CD4-positive, alpha-beta T cell (primary cell): ENCODE measurements at places on chromosomes 1 and 21.

GRCh38 chr21:41953831-41954653 is at the start of gene C2CD2:
Gene C2CD2, minus strand, starts transcription at chr21:41954018. Its CDS starts 370 bp downstream, at chr21:41953648.
- no peak for DNase-seq

DNA sequence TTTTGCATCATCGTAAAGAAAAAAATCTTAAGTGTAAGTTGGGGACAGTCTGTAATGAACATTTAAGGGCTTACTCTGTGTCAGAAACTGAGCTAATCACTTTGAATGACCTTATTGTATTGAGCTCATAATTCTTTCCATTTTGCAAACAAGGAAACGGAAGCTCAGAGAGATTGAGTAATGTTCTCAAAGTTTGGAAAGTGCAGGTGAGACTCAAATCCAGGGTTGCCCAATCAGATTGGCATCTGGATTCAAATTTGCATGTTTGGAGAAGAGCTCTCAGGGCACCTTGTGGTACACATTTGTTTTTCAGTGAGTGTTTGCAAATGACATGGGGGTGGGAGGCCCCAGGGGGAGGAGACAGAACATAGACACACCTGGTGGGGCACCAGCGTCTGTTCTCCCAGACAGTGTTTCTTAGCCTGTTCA is 8.0 kb downstream of the ALPL start:
- no peak for DNase-seq

DNA sequence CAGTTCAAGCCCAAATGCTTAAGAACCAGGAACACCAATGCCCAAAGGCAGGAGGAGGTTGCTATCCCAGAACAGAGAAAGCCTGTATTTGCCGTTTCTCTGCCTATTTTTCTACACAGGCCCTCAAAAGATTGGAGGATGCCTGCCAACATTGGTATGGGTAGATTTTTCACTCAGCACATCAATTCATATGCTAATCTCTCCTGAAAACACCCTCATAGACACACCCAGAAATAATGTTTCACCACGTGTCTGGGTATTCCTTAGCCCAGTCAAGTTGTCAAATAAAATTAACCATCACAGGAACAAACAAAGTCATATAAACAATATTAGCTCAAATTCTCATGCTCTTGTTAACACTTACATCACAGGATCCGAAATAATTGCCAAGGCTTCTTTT is 121.9 kb downstream of the RGS21 start:
- no peak for DNase-seq

- DNase-seq, result no peak
Measured at GRCh38 chr1:163275222-163275621, 46.5 kb upstream of the NUF2 start.

GRCh38 chr1:36965275-36966159 is 68.8 kb downstream of the GRIK3 start:
- DNase-seq, result no peak
